ENCODE measurements at places on chromosomes 1 and 21.

GRCh38 chr1:42924851-42925760 is 33.6 kb downstream of the SLC2A1 start:
- DNase-seq = no peak

- no peak for DNase-seq
Observed at GRCh38 chr1:70874818-70875217, 172.8 kb downstream of the PTGER3 start.

- no peak for DNase-seq
Observed at GRCh38 chr1:109527846-109528695, 11.6 kb upstream of the GPR61 start.

GRCh38 chr1:91501523-91501851 is 836 bp downstream of the CDC7 start:
- no peak for DNase-seq

DNA sequence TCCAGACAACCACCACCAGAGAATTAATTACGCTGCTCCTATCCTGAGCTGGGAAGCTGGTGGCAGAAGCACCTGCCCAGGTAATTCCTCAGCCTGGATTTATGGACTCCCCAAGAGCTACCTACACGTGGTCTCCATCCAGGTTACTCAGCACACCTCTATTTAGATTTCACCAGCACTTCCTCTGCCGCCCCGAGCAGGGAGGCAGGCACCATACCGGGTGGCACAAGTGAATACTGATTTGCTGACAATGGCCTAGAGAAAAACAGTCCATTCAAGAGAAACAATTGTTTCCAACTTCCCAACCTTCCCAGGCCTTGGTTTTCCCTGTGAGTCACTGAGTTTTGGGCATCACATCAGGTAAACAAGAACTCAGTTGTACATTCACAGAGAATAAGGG is 134.3 kb downstream of the MATN1 start:
- peak; percentile 34 for DNase-seq
